ENCODE measurements at places on chromosomes 7 and 10.

DNA sequence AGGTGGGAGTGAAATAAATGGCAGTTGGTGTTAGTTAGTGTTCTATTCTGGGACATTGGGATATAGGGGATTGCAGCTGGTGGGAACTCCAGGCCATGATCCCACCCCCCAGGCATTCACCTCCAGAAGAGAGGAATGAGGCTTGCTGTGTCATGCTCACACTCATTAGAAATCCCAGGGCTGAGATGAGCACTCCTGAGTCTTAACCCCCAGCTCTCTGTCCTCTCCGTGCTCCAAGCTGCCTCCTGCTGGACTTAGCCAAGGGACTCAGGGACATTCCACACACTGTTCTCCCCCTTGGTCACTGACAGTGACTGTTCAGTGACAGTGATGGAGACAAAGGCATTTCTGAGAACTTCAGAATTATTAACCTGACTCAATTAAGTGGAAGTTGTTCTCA lies 21.5 kb downstream of the CYP26A1 start:
- DNase-seq = no peak

DNA sequence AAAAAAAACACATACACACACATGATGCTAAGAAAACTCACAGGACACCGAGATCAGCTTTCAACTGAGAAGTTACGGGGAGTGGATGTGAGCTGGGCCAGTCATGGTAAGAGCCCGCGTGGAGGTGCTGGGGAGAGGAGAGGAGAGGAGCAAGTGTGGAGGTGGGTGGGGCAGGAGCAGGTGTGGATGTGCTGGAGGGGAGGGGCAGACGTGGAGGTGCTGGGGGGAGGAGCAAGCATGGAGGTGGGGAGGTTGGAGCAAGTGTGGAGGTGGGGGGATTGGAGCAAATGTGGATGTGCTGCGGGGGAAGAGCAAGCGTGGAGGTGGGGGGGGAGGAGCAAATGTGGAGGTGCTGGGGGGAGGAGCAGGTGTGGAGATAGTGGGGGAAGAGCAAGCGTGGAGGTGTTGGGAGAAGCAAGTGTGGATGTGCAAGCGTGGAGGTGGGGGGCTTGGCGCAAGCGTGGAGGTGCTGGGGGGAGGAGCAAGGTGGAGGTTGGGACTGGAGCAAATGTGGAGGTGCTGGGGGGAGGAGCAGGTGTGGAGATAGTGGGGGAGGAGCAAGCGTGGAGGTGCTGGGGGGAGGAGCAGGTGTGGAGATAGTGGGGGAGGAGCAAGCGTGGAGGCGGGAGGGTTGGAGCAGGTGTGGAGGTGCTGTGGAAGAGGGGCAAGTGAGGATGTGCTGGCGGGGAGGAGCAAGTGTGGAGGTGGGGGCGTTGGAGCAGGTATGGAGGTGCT lies 24.5 kb upstream of the NCAPG2 start:
- DNase-seq = no peak

DNA sequence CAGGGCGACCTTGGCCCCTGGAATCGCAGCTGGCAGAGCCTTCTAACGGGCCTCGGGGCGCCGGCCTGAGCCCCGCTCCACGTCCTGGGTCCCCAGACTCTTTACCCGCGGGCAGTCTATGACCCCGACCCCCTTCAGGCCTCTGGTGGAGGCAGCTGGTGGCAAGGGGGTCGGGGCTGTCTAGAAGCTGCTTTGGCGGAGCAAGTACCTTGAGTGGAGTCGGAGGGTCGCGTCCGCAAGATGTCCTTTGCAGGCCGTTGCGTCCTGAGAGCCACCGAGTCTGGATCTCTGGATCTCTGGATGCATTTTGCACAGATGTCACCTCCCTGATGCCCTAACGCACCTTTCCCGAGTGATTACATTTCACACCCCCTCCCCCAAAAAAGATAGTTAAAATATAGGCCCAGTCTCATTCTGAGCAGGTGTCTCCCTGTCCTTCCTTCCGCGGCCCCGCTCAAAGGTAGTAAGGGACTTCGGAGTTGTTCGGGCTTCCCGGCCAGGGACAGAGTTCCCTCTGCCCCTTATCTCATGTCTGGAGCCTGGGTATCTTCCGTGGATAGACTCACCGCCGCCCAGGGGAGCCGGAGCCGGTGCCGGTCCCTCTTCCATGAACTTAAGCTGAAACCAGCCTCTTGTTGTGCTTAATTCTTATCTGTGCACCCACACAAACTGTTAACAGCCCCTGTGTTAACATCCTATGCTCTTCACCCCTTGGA lies 457 bp downstream of the ACADSB start:
- no peak for DNase-seq

DNA sequence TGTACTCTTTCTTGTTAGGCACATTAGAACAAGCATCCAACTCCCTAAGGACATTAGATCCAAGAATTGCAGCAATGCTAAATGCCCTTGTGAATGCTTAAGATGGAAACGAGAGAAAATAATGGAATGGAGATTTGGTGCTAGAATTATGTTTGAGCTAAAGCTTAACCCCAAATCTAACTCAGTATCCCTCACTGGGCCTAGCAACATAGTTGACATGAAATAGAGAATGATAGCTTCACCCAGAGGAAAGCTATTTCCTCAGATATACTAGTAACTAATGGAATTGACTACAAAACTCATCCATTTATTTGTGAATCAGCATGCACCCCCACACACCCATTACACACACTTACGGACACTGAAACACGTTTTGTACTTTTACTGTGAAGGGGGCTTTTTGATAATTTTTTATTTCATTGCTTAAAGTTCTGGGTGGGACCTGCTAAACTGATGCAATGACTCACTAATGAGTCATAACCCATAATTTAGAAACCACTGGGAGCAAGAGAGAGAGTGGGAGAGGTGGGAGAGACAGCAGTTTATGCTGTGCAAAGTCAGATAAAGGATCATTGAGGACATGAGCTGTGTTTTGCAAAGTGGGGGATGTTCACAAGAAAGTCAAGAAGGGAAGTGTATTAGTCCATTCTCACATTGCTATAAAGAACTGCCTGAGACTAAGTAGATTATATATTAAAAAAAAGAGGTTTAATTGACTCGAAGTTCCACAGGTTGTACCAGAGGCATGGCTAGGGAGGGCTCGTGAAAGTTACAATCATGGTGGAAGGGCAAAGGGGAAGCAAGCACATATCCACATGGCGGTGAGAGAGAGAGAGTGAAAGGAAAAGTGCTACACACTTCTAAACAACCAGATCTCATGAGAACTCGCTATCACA lies 382.7 kb downstream of the SFMBT2 start:
- DNase-seq = no peak

DNA sequence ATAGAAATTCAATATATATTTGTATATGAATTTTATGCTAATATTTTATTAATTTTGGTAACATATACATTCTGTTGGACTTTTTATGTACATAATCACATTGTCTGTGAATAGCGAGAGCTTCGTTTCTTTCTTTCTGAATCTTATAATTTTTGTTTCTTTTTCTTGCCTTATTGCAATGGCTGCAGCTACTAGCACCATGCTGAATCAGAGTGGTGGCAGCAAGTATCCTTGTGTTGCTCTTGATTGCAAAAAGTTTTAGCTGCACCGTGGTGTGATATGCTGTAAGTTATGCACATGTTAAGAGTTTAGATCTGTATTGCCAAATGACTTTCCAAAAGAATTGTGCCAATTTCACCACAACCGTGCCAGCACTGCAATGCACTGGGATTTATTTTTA lies 32.6 kb downstream of the ELFN1 start:
- no peak for DNase-seq

DNA sequence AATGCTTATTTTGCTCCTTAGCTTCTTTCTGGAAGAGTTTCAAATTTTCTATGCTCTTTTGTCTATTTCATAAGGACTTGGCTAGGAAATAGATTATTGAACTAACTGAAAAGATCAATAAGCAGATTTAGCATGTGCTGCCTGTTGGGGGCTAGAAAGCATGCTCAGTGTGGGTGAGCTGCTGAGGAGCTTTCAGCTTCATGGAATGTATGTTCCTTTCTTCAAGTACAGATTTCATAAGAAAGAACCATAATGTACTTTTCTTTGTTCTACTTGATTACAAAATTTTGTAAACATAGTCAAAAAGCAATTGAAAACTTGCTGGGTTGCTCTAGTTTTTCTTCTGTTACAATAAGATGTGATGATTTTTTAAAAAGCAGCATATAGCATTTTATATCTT lies 73.8 kb downstream of the TAF3 start:
- DNase-seq = no peak

DNA sequence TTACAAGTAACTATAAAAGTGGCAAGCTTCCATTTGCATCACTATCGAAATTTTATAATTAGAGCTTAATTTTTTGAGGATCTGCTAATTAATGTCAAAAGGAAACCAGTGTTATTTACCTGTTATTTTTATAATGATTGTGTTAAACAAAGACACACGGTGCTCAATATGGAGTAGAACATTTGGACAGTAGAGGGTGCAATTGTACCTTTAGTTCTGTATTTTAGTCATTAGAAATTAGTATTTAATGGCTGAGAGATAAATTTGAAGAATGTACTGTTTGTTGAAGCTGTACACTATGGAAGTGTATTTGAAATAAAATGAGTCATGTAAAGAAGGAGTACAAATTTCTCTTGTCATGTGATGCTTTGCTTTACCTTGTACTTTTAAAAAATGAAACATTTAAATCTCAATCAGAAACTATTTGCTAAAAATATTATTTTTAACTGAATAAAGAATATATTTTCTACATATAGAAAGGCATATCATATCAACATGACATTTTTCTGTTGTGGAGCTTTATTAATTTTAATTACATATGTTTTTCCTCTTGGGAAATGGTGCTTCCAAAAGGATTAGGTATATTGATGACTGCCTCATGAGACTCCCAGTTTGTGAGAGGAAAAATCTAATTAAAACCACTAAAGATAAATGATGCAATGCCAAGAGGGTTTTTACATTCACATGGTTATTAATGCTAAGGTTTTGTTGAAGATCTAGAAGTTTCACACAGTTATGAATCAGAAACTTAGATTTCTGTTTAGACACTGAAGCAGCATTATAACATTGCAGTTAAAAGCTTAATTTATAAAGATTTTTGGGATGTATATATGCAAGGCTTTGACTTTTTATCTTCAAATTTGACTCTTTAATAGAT lies 10.4 kb upstream of the PRKG1 start:
- DNase-seq = no peak

GRCh38 chr7:10845225-10845624 lies 128.4 kb upstream of the PHF14 start:
- DNase-seq = no peak

DNA sequence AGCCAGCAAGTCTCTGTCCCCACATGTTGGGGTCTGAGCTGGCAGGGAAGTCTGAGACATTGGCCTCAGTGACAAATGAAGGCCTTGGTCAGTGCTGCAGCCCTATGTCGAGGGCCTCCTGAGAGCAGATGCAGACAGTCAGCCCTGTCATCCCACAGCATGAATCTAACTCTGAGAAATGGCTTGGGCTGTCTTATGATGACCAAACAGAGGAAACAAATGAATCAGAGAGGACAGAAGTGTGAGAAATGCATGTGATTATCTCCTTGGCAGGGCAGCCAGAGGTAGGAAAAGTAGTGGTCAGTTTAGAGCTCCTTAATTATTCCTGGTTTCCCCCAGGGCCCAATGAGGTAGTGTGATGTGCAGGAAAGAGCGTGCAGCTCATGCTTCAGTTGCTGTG lies 287.6 kb downstream of the SORCS3 start:
- DNase-seq = no peak

DNA sequence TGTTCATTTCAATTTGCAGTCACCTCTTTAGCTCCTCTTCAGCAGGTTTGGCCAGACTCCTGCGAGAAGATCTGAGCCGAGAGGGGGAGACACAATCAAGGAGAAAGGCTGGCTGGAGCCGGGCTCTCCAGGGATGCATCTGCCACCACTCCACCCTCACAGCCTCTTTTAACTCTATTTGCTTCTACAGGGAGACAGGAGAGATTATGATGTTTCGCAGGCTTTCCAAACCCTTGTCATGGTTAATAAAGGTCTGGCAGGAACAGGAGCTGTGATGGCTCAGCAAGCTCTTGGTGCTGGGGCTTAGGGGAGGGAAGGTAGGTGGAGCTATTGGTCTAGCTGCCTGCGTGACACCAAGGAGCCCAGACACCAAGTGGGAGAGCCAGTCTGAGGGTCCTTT lies 448.1 kb upstream of the PODXL start:
- no peak for DNase-seq

DNA sequence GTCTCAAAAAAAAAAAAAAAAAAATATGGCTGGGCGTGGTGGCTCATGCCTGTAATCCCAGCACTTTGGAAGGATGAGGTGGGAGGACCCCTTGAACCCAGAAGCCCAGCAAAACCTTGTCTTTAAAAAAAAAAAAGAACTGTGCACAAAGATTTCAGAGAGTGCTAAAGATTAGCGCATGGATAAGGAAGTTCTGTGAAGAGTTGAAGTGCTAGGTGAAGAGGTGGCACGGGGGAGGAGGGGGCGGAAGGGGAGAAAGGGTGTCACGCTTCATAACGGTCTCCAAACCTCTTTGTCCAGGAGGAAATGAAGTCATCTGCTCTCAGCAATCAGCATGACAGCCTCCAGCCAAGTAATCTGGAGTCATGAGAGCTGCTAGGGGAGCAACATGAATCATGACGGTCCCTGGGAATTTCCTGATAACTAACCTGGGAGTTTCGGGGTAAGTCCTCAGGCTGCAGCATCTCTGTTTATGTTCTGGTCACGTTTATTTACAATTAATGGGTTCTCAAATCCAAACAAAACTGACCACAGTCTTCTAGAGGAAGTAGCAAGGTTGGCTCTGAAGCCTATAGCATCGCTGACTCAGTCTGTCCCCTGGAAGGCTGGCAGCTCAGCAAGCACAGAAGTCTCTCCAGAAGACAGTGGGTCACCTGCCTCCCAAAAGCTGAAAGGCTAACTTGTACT lies 1.9 kb upstream of the PLAU start:
- peak; percentile 93 for DNase-seq

DNA sequence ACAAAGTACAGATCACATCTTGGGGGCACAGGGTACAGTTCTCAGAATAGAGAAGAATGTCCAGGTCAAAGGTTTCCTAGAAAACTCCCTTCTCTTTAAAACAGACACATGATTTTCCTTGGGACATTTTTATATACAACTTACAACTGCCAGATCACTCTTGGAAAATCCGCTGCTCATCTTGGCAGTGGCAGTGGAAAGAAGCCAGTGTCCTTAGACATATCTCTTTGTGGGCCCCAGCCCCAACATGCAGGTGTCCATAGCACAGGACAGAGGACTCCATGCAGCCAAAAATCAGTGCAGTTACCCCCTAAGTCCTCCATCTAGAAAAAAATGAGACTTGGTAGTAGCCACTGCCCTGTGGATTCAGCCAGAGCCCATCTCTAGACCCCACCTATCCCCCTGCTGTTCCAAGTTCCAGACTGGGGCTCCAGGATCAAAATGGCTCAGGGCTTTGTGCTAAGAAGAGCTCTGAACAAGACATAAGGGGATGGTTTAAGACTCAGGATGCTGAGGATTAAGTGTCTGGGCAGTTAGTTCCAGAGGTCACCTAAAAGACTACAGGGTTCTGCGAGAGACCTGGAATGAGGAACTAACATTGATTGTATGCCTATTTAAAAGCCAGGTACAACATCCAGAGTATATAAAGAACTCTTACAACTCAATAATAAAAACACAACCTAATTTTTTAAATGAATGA lies 34.4 kb downstream of the HIPK2 start:
- DNase-seq = no peak

GRCh38 chr7:66950763-66951162 lies 29.7 kb downstream of the TMEM248 start:
- no peak for DNase-seq
